Activated T-cell treated with anti-CD3 and anti-CD28 coated beads for 4 hours (primary cell): ENCODE measurements at places on chromosomes 2 and 18.

DNA sequence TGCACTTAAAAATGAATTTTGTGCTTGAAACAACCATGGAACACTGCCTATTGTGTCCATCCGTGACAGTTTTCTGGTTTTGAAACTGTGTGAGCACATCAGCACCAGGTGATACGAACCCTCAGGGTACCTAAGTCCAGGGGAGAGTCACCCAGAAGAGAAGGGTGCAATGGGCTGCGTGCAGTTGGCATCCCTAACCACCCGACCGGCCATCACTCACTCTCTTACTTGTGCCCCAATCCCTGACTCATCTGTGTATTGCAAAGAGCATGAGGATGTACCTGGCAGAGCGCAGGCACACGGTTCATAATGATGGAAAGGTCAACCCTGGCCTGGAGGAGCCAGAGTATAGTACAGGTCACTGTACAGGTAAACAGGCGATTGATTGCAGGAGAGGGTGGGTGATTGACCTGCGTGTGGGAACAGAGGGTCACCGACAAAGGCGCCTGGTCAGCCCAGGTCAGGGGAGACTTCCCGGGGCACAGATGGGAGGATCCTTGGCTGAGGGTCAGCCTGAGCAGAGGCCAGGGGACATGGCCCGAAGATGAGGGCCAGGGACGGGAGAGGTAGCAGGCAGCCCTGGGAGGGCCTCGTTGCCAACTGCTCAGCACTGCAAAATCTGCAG, 160.3 kb downstream of the SEPTIN10 start:
- no peak for DNase-seq

- DNase-seq = no peak
These were observed 871.8 kb downstream of the SUCLG1 start for GRCh38 chr2:83587309-83587708.

DNA sequence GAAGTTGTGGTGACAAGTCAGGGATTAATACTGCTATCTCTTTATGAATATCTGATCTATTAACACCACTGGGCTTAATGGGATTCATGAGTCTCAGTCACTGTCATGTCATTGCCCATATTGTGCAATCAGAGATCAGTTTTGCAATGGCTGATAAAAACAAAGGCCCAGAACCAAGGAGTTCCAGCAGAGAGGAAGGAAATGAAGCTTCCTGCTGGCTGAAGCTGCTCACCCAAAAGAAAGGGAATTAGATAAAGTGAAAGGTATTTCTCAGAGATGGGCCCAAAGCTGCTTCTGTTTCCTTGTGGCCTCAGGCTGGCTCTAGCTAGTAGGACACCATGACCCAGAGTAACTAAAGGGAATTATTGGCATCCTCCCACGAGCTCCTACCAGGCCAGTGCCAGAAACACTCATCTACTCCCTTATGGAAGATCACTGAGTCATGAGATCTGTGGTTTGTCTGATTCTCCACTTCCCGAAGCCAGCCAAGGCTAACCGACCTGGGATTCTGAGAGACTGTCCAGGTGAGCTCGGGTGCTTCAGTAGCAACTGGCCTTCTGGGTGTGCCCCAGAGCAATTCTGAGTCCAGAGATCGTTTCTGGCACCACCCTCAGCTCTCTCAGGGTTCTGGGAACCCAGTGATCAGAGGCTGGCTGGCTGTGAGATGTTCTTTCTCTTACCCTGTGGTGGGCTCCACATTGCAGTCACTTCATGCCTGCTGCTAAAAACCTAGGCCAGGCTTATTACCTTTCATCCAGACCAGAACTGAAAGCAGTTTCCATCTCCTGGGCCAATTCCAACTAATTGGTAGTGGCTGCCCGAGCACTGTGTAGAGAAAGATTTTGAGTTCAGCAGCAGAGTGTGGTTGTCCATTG, 129.5 kb upstream of the PELI1 start:
- no peak for DNase-seq

DNA sequence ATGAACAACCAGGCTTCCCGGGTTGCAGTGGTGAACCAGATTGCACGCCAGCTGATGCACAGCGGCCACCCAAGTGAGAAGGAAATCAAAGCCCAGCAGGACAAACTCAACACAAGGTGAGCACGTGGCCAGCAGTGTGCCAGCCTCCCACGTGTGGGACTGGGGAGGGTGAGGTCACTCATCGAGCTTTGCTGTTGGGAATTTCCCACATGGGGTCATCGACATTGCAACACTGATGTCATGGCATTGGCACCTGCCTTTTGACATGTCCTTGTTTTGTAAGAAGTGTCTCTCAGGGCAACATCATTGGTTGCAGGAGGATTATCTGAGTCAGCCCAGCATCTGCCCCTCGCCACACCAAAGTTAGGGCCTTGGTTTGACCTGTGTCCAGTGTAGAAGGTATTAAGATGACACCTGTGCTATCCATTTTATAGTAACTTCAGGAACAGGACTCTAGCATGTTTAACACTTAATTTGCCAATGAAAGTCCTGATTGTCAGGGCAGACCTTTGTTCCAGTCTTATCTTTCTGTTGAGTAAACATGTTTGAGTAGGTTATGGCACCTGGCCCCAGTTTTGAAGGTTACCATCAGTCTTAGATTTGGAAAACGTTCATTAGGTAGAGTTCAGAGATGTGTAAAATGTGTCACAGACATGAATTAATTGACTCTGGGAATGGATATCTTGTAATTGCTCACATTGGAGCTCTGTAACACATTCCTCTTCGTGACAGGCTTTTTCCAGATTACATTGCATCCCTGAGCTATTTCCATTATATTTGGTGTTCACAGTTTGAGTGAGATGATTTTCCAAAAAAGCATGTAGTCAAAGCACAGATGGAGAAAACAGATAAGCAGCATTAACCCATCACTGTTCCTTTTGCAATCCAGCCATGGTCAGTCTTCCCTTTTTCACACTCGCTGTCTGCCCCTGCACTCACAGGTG, 93.3 kb upstream of the EML6 start:
- DNase-seq = no peak

- no peak for DNase-seq
These were observed 19.4 kb upstream of the TMEM178A start for GRCh38 chr2:39646267-39646666.

DNA sequence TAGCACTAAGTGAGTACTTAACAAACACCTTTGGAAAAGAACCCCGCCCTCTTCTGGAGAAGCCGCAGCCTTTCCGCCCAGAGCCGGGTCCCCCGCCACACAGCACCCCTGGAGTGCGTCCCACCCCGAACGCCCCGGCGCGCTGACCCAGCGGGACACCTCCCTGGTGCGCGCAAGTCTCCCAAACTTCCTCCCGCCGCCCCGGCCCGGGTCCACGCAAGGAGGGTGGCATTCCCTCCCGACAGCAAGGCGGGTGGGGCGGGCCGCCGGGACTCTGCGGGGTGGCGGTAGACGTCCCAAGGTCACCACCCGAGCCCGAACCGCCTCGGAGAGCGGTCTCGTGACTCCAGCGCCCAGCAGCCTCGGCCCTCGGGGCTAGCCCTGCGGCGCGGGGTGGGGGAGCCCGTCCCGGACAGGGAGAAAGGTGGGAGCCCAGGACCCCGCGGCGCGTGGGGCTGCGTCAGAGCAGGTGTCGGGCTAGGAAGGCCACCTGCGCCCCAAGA, 598 bp downstream of the CCDC93 start:
- DNase-seq = peak; percentile 6

DNA sequence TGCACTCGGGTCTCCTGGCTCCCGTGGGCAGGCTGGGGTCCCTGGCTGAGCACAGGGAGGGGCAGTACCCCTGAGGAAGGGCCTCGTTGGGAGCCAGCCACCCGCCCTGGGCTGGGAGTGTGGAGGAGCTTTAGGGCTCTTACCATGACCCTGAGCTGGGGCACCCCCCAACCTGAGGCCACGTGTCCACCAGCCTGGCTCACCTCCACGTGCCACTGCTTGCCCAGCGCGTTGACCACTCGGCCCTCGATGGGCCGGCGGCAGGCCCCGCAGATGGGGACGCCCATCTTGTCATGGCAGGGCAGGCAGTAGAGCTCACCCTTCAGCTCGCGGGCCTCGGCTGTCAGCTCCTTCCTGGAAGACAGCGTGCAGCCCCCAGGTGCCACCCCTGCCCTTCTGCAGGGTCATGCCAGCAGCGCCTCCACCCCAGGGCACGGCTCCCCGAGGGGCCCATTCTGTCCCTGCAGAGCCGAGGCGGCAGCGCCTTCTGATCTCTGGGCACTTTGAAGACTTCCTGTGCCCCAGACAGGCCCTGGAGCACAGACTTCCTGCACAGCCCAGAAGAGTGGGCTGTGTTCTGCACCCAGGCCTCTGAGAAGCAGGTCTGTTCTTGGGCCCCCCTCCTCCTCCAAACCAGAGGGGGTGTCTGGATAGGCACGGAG, 4.0 kb upstream of the GPR17 start:
- DNase-seq = no peak

GRCh38 chr2:159773426-159773825, 24.6 kb downstream of the CD302 start:
- DNase-seq = no peak

DNA sequence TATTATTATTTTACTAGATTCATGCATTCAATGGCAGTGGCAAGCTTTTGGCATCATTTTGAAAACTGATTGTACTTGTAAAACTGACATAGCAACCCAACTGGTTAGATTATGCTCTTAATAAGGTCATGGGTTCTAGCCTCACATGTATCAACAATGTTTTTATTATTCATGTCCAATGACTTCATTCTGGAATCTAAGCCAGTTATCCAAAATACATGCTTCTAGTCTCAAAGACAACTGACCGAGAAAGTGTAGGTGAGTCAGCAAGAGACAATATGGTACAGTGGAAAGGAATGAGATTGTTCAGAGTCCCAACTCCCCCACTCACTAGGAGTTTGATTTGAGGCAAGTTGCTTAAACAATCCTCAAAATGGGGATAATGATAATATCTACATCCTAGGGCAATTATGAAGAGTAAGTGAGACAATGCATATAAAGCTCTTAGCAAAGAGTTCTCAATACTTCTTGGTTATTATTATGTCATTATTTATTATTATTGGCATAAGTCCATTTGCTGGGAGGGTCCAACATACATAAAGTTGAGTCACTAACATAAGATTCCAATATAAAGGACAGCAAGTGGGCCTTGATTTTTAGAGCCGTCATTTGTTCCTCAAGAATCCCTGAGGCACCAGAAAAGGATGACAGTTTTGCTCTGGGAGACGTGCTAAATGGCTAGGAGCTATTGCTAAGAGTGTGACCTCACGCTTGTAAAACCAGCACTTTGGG, 99.4 kb downstream of the NEB start:
- no peak for DNase-seq

DNA sequence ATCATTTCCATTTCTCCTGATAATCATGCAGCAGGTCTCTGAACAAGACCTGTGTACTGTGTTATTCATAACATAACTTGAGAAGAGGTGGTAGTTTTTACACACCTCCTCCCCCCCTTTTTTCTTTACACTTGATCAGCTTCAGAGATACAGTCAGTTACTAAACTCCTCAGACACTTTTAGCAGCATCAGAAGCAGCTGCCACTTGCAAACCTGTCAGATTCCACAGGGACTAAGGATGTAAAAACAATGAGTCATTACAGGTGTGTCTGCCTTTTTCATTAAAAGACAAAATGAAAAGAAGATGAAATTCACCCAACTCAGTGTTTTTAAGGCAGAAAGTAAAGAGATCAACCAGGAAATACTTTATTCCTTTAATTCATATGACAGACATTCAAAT, 254.0 kb downstream of the NRXN1 start:
- no peak for DNase-seq

DNA sequence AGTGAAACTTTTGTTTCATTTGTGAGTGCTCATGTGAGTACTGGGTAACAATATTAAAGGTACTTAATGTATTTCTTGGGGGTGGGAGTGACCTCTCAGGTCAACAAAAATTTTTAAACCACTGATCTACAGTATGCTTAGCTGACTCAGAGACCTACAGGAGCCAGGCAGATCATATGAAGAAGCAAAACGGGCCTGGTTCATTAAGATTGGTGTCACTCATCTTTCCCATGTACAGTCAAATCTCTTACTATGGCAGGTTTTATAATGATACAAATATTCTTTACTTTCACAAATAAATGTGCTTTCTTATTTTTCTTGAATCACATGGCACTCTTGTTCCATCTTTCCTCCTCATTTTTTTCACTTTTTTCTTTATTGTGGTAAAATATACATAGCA, 7.7 kb upstream of the TMSB10 start:
- no peak for DNase-seq

DNA sequence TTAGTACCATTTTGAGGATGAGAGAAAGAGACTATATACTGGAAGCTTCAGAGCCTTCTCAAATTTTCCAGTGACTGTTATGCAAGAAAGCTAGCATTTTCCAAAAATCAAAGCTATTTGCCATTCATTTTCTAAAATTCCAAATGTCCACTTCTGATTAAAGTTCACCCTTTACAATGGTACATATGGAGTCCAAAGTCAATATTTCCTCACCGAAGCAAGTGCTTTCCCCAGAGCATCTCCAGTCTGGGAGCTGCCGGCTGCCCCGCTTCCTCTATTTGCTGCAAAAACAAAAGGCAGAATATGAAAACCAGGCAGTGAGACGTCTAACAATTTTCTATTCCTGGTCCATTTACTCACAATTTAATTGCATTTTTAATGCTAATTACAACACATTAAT, 302.0 kb upstream of the CCDC68 start:
- DNase-seq = no peak

GRCh38 chr18:77003316-77003715, 129.3 kb downstream of the MBP start:
- DNase-seq = no peak

- DNase-seq = peak; percentile 64
These were observed 123.9 kb upstream of the CD302 start for GRCh38 chr2:159921752-159922404.

DNA sequence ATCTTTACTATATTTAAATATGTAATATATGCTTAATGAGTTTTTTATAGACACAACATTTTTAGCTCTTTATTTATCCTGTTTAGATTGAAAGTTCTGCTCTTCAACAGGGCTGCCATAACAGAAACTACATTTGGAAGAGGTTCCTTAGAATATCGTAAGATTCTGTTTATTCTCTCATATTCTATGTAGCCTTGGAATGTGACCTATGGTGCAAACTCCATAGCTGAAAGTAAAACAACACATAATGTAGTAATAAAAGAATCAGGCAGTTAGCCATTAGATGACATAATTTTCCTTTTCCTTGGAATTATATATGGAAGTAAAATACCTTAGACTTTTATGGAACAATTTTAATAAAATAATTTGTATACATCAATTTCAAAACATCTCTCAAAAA, 91.3 kb downstream of the ZNF804A start:
- no peak for DNase-seq

GRCh38 chr2:67564076-67564475, 166.9 kb downstream of the ETAA1 start:
- no peak for DNase-seq

- peak; percentile 62 for DNase-seq
These were observed 206.2 kb downstream of the ARL4C start for GRCh38 chr2:234290671-234291070.

DNA sequence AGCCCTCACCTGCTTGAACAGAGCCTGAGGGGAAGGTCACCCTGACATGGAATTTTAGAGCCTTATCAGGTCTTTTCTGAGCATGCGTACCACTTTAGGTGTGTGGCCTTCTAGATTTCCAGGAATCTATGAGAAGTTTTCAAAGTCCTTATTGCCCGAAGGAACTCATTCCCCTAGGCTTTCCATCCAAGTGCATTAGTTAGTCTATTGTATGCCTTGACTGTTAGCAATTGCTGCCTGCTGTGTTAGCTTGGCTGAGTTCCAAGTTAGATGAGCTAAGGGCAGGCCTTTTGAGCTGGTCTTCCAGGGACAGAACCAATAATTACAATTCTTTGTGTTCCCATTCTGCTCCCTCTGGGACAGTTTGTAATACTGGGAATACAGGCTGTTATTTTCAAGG, 30.8 kb upstream of the PUM2 start:
- DNase-seq = no peak

- DNase-seq = no peak
These were observed 29.2 kb downstream of the PDIA6 start for GRCh38 chr2:10783421-10783820.
